Activated CD4-positive, alpha-beta T cell treated with anti-CD3 and anti-CD28 coated beads, Interleukin-2, amount 10 ng/mL, durations not matched to agents 24 days and 14 days (primary cell): ENCODE measurements at places on chromosomes 2 and 18. TPM values are rescaled to one million over a fixed set of nuclear protein-coding genes. Genes with fewer than 3 reads are reported as not detected.

DNA sequence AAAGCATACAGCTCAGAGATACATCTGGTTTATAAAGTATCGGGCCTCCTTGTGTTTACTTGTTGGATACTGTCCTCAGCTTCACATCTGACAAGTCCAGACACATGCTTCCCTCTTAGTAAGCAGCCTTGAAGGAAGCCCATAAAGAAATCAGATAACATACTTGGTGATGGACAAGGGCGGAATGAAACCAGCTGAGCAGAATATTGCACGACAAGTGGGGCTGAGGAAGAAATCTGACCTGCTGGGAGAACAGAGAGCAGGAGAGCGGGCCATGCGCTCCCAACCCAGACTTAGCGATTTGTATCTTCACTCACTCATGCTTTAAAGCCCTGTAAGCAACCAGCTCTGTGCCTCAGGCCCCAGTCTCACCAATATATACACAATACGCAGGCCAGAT, 208.4 kb downstream of the CDH20 start:
- no peak for DNase-seq

DNA sequence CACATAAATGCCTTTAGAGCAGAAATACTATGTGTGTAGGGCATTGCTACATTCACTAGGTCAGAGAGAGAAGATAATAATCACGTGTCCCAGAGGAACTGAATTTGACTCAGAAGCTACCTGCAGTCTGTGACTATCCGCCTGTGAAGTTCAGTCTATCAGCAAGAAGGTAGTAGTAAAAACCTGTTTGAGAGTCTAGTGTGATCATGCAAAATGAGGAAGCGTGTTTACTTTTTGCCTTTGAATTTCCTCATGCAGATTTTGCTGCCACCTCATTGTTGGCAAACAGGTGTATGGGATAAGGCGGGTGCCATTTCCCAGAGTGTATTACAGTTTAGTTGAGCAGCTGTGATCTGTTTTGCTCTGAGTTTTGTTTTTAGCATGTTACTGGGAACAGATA, 403.9 kb upstream of the FANCL start:
- DNase-seq, result no peak

UGT1A8 gene
- total RNA-seq, result not detected in 2 replicates

ATRAID gene
- total RNA-seq, result 109 and 120 TPM in 2 replicates

DNA sequence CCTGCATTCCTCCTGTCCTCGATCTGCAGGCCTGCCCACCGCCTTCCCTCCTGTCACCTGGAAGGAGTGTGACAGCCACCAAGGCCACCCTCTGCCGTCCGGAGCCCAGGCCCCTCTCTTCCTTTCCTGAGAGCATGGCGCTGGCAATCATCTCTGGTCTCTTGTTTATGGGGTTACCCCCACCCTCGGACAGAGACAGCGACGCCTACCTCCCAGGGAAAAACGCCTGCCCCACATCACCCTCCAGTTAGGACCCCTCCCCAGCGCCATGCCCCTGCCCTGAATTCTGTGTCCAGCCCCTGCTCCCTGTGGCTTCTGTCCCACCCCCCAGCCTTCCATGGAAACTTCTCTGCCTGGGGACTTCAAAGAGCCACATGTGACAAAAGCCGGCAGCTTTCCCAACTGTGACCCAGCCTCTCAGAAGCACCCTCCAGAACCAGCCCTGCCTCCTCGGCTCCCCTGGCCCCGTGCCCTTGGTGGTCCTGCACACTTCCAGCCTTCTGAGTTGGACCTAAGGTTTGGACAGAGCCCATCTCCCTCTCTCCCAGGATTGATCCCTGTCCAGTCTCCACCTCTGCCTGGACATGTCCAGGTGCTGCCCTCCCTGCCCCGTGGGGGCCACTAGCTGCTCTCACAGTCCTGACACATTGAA, 145.0 kb upstream of the HDAC4 start:
- no peak for DNase-seq

DNA sequence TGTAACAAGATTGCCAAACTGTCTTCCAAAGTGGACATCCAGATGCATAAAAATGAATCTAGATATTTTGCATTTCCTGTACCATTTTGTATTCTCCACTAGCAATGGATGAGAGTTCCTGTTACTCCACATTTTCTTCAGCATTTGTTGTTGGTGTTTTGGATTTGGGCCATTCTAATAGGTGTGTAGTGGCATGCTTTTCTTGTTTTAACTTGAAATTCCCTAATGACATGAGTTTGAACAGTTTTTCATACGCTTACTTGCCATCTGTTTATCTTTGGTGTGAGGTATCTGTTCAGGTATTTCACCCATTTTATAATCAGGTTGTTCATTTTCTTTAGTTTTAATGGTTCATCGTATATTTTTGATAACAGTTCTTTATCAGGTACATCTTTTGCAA, 73.9 kb downstream of the UBE2E3 start:
- no peak for DNase-seq

GRCh38 chr2:105537920-105538319, 139.1 kb upstream of the FHL2 start:
- no peak for DNase-seq

SLC35F6 gene
- total RNA-seq, result 10.5 and 11.5 TPM in 2 replicates

- no peak for DNase-seq
Observed at GRCh38 chr2:240852671-240853314, 15.8 kb upstream of the AGXT start.

GALNT3 gene
- 4.9 and 6.1 TPM in 2 replicates for total RNA-seq

DNA sequence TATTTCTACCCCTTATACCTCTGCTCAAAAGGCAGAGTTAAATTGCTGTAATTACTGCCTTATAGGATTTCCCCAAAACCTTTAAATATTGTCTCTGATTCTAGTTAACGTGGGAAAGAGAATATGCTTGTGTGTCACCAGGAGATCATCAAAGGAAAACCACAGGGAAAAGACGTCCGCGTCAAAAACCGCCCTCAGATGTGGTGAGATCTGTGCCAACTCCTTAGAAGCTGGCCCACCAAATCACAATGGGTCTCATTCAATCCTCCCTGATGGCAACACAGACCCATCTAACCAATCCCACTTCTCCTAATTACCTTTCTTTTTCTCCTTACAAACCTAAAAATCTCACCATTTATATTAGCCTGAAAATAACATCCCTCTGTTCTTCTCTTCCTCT, 25.4 kb downstream of the VPS54 start:
- DNase-seq, result peak; percentile 49

GRCh38 chr2:162711832-162712540, 126.6 kb downstream of the KCNH7 start:
- DNase-seq, result no peak

NEDD4L gene
- 3.5 and 4.2 TPM in 2 replicates for total RNA-seq

DNA sequence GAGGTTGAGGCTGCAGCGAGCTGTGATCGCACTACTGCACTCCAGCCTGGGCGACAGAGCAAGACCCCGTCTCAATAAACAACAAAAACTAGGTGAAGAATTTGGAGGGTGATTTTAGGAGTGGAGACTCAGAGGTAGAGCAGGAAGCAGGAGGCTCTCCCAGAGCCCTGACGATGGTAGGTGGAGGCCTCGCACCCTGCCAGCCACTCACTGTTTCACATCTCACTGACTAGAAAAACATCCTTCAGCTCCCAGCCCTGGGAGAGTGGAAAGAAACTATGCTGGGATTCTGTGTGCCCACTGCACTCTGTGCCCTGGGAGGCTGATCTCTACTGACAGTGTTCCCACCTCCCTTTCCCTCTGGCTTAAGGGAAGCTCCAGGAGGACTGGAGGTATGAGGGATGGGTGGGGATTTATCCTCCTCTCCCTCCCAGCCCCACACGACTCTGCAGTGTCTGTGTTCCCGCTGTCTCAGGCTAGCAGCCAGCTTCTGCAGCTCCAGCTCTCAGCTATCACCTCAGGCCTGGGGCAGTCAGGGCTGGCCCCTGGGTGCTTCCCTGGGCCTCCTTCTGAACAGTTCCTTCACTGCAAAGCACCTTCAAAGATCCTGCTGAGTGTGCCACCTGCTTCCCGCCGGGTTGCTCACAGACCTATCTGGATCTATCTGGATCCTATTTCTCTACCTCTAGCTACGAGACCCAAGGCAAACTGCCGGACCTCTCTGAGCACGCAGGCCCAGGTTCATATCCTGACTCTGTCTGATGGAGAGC, 9.6 kb downstream of the CIB4 start:
- no peak for DNase-seq

TBR1 gene
- 0.16 TPM in 1 of 2 replicates, not detected in the other for total RNA-seq

GRCh38 chr18:69215161-69215560, 185.5 kb upstream of the DOK6 start:
- no peak for DNase-seq

IL36G gene
- total RNA-seq, result not detected in 2 replicates

DNA sequence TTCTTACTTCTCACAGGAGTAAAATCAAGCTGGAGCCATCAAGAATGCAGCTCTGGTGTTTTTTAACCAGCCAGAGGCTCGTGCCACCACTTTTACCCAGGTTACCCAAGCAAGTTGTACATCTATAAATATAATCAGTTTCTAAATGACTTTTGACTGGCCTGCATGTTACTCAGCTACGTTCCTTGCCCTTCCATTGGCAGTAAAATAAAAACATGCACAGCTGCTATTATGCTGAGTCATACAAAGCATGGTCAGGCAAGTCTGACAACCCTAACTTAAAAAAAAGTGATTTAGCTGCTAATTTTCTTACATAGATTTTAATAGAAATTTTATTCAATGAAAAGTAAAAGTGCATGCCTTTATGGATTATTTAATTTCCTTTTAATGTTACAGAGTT, 111.7 kb upstream of the CSRNP3 start:
- no peak for DNase-seq

MYCN gene
- total RNA-seq, result 0.12 TPM in 1 of 2 replicates, not detected in the other

DNA sequence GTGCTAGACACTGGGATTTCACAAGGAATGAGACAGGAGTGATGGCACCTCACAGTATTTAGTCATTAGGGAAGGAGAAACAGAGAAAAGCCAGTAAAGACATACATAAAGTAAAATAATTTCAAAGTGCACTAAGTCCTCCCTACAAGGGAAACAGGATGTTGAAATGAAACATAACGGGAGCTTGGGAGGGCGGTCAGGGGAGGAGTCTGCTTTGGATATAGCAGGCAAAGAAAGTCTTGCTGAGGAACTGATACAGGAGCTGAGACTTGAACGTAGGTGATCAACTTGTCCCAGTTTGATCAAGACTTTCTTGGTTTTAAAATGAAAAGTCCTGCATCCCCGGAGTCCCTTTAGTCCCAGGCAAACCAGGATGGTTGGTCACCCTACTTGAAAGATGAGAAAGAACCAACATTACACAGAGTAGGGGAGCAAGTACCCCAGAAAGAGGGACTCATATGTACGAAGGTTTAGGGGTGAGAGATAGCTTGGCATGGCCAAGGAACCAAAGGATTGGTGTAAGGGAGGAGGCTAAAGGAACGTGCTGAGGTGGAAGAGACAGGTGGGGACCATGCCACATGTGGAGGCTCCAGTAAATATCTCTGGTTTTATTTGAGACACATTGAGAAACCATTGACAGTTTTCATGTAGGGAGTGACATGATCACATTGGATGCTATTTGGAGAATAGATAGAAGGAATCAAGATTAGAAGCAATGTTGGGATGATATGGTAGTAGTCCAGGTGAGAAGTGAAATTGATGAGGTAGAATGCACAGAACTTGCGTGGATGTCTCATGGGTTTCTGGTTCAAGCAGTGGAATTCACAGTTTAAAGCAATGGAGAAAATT, 28.4 kb downstream of the FBXO48 start:
- peak; percentile 54 for DNase-seq

DNA sequence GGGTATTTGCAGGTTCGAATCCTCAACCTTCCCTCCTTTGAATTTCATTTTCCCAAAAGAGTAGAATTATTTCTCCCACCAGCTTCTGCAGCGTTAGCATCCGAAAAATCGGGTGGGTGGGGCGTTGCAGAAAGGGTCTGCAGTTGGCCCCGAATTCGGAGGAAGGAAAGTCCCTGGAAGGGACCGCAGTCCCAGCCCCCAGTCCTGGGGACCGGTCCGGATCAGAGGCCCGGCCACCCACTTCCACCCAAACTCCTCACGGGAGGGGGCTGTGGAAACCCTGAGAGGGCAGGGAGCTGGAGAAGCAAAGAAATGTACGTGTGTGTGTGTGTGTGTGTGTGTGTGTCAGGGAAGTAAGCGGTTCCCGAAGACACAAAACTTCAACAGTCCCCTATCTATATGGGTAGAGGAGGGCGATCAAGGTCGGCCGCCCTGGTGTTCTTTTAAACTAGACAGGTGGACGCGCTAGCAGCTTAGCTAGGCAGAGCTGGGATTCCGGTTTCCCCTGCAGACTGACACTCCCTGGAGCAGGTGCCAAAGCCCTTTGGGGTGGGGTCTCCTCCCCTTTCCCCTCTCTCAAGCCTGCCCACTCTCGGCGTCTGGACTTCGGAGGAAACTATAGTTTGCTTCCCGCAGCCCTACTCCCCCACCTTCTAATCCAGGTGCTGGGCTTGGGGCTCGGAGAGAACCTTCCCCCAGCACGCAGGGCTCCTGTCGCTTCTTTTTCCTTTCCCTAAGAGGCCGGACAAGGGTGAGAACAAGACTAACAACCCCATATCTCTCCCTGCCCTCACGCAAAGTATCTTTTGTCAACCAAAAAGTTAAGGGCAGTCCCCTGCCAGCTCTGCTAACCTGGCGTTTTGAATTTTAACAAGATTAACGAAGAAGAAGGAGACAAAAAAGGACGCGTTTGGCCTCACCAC, 4.8 kb upstream of the ONECUT2 start:
- no peak for DNase-seq

- DNase-seq, result no peak
Observed at GRCh38 chr2:120429586-120430500, 83.9 kb downstream of the INHBB start.

DNA sequence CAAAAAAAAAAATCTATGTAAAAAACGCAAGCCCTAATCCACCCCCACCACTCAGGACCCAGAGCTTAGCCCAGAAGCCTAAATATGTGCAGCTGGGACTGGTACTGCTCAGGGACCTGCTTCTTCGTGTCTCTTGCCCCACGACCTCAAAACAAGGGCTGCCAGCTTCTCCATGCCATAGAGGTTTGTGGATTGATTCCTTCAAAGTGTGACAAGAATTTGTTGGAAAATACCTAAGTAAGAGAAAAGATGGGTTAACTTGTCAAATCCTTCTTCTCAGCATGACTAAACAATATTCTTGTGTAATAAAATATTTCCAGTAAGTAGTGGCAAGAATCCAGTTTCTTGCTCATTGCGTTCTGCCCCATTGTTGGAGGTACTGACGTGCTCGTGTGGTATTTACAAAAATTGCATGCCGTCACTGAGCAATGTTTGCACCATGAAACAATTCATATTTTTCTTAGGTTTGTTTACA, 825 bp upstream of the SCYGR1 start:
- no peak for DNase-seq

- no peak for DNase-seq
Observed at GRCh38 chr2:2332381-2332780, 1.3 kb upstream of the MYT1L start.

APOB gene
- not detected in 2 replicates for total RNA-seq

- DNase-seq, result no peak
Observed at GRCh38 chr18:5543036-5543680, 639 bp downstream of the EPB41L3 start.

DNA sequence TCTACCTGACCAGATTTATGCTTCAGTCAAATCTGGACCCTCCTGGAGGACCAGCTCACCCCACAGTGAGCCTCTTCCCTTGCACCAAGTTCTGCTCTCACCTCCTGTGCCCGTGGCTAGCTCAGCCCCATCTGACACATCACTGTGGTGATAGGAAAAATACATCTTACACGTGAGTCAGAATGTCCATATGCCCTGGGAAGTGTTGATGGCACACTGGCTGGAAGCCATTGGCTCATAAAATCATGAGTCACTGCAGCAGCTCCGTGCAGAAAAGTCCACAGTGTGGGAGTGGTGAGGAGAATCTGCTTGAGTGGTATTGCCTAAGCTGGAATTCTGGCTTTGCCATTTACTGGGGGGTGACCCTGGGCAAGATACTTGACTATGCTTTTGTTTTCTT, 42.6 kb upstream of the RAPGEF4 start:
- DNase-seq, result no peak
